ENCODE measurements at places on chromosomes 1 and 21.

GRCh38 chr1:214363386-214363785, 82.4 kb downstream of the SMYD2 start:
- peak; percentile 51 for DNase-seq

DNA sequence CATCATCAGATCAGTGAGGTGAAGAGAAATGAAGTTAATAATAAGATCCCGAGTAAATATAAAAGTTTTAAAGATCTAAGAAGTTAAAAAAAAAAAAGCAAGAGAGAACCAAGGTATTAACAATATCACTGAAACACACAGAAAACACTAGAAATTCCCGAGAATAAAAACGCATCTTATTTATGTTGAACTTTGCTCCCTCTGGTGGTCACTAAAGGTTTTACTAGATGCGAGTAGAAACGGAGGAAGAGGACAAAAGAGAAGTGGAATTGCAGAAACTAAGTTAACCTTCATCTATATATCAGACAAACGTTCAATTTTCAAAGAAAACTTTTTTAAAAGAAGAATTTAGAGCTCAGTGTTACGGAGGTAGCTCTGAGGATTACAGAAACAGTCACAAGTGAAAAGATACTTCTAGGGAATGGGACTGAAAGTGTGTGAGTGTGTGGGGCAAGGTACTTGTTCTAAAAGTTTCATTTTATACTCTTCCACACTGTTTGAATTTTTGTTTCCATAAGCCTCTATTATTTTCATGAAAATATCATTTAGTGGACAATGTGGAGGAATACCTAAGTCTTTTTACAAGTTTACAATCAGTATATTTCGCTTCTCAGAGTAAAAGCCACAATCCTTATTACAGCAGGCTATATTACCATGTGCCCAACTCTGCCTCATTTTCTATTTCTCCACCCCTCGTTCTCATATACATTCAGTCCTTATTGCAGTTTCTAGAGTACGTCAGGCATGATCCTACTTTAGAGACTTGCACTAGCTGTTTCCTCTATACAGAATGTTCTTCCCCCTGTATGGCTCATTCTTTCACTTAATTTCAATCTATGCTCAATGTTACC, 19.7 kb downstream of the ACBD6 start:
- DNase-seq: peak; percentile 57

GRCh38 chr1:113369040-113369439, 21.3 kb upstream of the MAGI3 start:
- no peak for DNase-seq

DNA sequence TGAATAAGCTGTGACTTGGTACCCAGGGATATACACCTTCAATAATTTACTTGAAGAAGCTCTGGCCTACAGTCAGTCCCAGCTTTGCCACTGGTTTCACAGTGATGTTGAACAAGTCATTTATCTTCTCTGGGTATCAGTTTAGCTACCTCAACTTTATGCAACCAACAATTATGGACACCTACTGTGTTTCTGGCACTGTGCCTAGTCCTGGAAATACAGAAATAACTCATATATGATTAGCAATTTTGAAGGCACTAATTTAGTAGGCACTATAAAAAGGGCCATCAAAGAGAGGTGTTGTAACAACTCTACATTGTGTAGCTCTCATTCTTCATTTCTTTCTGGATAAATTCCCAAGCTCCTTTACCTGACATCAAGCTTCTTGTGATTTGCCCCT, 88.6 kb upstream of the SPATA6 start:
- no peak for DNase-seq

GRCh38 chr1:237171454-237172117, 129.6 kb downstream of the RYR2 start:
- no peak for DNase-seq

DNA sequence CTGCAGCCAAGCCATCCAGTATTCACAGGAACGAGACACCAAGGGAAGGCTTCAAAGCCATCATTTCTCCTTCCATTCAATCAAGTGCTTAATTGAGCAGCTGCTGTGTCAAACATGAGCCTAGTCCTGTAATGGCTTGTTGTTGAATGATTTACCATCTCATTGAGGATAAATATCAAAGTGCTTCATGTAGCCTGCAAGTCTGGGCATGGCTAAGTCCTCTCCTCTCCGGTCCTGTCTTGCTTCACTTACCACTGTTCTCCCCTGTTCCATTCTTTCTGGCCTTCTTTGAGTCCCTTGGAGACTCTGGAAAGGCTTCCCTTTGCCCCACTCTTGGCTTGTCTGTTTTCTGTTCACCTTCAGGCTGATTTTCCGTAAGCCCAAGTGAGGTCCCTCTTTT, 279.8 kb downstream of the PBX1 start:
- DNase-seq: no peak

DNA sequence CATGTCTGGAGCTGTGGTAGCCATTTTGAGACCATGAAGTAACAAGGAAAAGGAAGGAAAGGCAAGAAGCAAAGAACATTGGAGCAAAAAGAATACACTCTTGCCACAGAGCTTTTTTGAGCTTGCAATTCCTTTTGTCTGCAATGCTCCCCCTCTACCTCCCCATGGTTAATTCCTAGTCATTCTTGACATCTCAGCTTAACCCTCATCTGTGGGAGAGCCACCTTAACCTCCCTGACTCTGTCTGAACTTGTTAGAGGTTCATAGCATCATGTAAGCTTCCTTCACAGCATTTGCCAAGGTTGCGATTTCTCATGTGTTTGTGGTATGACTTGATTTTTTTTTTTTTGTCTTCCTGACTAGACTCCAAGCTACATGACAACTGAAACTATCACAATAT, 564.1 kb upstream of the PLXNA2 start:
- DNase-seq: no peak

GRCh38 chr1:22880174-22880601, 92.5 kb downstream of the LACTBL1 start:
- DNase-seq: peak; percentile 68

- DNase-seq: no peak
Observed at GRCh38 chr1:173414136-173414535, 63.0 kb upstream of the PRDX6 start.
